ENCODE measurements at places on chromosomes 11 and 22. TPM values are rescaled to one million over a fixed set of nuclear protein-coding genes. Genes with fewer than 3 reads are reported as not detected.

The SLN gene
- polyA plus RNA-seq = not detected

The OR8A1 gene
- polyA plus RNA-seq = not detected

The CRYBB2 gene
- not detected for polyA plus RNA-seq

The MS4A1 gene
- not detected for polyA plus RNA-seq

The NLRX1 gene
- 11.1 TPM for polyA plus RNA-seq

The PTPN5 gene
- 10.8 TPM for polyA plus RNA-seq

The TPST2 gene
- polyA plus RNA-seq = 16.1 TPM

The NXPE2 gene
- not detected for polyA plus RNA-seq

The CST6 gene
- polyA plus RNA-seq = not detected

The DSCAML1 gene
- polyA plus RNA-seq = 9.6 TPM

The CBLIF gene
- not detected for polyA plus RNA-seq

The MIOX gene
- 0.61 TPM for polyA plus RNA-seq

The FOLH1 gene
- 19.3 TPM for polyA plus RNA-seq

The LARGE2 gene
- 1.2 TPM for polyA plus RNA-seq

The MUC2 gene
- not detected for polyA plus RNA-seq

The ADAMTS8 gene
- polyA plus RNA-seq = 4.0 TPM

The OR51A4 gene
- not detected for polyA plus RNA-seq

The MS4A7 gene
- polyA plus RNA-seq = 4.8 TPM

The CREB3L1 gene
- polyA plus RNA-seq = 3.3 TPM

The BEST1 gene
- 12.1 TPM for polyA plus RNA-seq

The OR52A5 gene
- polyA plus RNA-seq = not detected

The KIAA1671 gene
- 8.6 TPM for polyA plus RNA-seq

The CLP1 gene
- polyA plus RNA-seq = 6.4 TPM

The KRTAP5-10 gene
- polyA plus RNA-seq = not detected

The GGTLC2 gene
- not detected for polyA plus RNA-seq

The BRSK2 gene
- 43.6 TPM for polyA plus RNA-seq

The SERHL2 gene
- polyA plus RNA-seq = 2.0 TPM

The NFAM1 gene
- polyA plus RNA-seq = 1.4 TPM

The RIMBP3B gene
- polyA plus RNA-seq = 0.34 TPM

The TRMU gene
- 28.2 TPM for polyA plus RNA-seq

The CRYBB3 gene
- not detected for polyA plus RNA-seq

The PGR gene
- polyA plus RNA-seq = not detected

The DDX25 gene
- 17.7 TPM for polyA plus RNA-seq
